ENCODE measurements at places on chromosomes 7 and 10.
A peak's percentile ranks its signal among the peaks of the same experiment; 100 is the strongest.

- peak; percentile 53 for DNase-seq
Observed at GRCh38 chr10:69458430-69459100, 7.3 kb downstream of the TSPAN15 start.

- no peak for DNase-seq
Observed at GRCh38 chr7:74655768-74656440, 1.6 kb upstream of the GTF2I start.

DNA sequence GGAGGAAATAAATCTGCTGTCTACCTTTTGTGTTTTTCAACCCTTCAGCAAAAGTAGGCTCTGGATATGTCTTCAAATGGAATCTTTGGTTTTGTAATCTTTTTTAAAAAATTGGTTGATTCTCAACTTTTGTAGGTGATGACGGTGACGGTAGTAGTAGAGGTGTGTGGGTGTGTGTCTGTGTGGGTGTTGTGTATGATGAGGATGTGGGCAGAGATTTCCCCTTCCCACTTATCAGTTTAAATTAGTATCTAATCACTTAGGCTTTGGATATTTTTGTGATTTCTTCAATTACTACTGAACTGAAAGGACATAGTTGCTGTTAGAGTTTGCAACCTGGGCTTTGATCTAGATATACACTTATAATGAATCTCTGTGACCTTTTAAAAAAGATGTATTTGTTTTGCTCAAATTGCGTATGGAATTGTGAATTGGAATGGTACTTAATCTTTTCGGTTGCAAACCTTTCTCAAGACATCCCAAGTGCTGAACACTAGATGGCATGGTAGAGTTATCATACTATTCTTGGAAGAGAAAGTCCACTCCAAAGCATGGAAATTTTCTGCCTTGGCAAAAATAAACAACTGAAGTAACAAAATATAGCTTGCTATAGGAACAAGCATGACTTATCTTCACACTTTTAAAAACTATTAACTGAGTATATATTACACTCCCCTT, 51.9 kb upstream of the A1CF start:
- no peak for DNase-seq

GRCh38 chr7:106460792-106461254, 176.0 kb upstream of the NAMPT start:
- DNase-seq = no peak

- DNase-seq = no peak
Observed at GRCh38 chr7:139730746-139731612, 46.8 kb downstream of the HIPK2 start.

DNA sequence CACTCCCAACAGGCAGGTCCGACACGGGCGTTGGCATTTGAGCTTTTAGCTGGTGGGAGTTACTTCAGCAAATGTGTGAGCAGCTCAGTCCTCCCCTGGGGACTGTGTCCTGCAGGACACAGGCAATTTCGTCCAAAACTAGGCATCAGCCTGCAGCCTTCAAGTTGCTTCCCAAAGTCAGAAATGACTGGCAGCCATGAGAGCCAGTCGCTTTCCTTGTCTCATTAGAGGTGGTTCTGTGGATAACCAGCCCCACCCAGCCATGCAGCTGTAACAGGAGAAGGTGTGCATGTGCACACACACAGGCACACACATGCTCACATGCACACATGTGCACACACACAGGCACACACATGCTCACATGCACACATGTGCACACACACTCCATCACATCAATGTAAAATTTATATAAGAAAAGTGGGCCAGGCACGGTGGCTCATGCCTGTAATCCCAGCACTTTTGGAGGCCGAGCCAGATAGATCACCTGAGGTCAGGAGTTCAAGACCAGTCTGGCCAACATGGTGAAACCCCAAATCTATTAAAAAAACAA, 138.8 kb upstream of the TCERG1L start:
- DNase-seq = no peak

DNA sequence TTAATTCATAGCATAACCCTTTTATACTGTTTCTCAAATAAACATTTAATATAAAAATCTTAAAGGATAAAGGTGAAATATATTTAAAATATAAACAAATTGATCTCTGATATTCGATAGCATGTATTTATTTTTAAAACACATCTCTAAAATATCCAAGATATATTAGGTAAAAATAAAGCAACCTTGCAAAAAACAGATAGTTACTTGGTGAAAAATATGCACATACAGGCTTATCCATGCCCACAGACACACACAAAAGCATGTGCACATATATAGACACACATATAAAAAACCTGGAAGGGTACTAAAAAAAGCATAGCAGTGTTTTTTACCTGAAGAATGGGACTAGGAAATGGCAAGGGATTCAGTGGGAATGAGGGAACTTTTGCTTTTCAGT, 19.8 kb downstream of the POT1 start:
- DNase-seq = no peak

DNA sequence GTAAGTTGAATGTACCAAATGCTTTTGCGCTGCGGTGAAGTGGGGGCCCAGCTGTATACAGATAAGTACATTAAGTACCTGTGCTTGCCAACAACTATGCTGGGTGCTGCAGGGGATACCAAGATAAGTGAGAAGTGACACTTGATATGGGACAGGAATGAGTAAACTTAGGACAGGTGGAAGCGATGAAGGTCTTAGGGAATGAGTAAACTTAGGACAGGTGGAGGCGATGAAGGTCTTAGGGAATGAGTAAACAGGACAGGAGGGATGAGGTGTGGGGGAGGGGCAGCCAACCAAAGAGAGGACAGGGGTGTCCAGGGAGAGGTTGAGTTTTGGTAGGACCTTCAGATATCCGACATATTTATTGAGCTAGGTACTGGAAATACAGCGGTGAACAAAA, 1.4 kb downstream of the MDH2 start:
- DNase-seq = no peak

DNA sequence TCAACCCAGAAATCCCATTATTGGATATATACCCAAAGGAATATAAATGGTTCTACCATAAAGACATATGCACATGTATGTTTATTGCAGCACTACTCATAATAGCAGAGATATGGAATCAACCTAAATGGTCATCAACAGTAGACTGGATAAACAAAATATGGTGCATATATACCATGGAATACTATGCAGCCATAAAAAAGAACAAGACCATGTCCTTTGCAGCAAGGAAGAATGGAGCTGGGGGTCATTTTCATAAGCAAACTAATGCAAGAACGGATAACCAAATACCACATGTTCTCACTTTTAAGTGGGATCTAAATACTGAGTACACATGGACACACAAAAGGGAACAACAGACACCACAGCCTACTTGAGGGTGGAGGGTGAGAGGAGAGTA, 2.2 kb upstream of the AFAP1L2 start:
- DNase-seq = no peak

DNA sequence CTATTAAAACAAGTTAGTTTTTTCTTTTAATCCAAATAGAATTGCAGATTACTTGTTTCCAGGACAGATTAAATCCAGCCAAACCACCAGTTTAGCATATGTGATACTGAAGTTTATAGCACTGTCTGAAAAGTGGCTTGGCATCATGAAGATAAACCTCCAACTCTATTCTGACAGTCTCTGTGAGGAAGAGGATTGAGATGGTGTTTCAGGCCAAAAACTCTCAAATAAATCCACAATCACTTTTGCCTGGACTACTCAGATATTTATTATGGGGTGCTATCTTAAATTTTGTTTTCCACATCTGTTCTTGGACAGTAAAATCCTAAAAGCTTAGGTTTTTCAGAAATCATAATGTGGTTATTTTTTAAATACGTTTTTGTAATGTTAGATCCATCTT, 161.7 kb upstream of the SEMA3C start:
- no peak for DNase-seq

DNA sequence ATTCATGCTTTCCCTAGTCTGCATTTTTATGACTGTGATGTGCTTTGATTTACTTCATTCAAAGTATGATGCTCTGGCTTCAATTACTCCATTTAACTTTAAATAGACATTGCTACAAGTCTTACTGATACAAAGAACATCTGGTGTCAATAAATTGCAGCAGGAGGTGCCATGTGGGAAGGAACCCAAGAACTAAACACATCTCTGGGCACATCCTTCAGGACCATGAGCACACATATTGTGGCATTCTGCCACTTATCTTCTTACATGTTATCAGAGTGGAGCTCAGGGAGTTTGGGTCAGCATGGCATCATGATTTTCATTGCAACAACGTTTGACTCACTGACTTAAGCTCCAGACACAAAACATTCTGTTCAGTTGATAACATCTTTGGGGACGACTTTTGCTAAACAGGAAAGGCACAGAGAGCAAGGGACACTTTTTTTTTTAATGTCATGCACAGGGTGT, 227.0 kb downstream of the DKK1 start:
- DNase-seq = no peak

- no peak for DNase-seq
Observed at GRCh38 chr7:117364339-117365080, 41.7 kb upstream of the WNT2 start.

- no peak for DNase-seq
Observed at GRCh38 chr7:103058122-103058521, 16.5 kb downstream of the FBXL13 start.

DNA sequence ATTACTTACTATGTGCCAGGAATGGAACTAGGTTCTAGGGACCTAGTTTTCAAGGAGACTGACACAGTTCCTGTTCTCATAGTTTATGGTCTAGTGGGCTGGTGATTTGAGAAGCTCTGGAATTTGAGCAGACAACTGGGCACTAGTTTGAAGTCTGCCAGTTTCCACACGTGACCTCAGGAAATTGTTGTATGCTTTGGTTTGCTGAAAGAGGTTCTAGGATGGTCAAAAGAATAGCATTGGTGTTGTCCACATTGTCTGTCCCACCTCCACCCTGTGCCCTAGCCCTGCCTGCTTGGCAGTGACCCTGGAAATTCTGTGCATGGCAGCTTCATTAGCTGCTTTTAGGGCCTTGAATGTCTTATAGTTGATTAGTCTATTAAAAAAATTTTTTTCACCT, 28.7 kb downstream of the GBF1 start:
- no peak for DNase-seq
